ENCODE measurements at places on chromosomes 1 and 21.

DNA sequence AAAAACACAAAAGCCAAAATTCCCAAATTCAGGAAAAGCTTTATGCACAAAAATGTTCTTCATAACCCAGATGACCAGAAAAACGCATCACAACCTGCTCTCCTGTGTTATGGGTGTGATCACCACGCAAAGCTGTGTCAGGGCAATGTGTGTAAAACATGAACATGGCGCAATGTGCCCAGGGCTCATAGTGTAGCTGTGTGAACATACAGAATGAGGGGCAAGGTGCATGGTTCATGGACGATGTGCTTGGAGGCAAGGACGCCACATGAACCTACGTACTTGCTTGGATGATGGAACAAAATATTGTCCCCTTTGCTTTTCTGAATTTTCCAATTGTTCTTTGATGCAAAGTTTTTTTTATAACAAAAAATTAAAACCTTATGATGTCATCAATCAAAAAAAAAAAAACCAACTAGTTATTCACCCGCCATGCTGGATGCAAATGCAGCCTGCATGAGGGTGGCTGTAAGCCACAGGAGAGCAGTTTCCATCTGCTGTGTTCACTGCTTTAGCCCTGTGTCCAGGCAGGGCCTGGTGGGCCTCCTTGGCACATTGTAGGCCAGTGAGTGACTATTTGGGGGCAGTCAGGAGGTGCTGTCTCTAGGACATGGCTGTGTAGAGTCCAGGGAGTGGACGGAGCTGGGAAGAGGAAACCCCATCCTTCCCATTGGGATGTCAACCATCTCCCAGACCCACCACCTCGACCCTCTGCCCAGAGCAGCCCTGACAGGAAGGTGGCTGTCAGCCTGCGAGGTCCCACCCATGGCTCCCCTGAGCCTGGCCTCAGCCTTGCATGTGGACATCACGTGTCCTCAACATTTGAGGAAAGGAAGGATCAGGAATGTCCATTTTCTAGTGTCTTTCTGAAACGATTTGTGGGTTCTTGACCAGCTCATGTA, 13.6 kb downstream of the KRTAP10-1 start:
- DNase-seq: no peak

GRCh38 chr1:36966242-36966641, 68.1 kb downstream of the GRIK3 start:
- DNase-seq: no peak

DNA sequence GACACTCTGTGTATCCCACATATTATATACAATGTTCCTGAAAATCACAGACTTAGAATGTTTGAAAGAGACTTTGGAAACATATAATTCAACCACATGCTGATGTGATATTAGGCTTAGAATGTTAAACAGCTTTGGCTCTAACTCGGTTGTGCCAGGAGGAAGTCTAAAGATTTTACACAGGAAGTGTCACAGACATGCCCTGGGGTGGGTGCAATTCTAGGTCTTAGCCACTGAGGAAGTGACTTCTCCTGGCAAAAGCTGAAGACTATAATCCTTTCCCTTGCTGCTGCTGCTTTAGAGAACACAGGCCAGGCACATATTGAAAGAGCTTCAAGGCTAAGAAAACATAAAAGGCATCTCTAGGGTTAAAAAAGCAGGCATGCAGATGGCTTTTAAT, 51.0 kb downstream of the RPL5 start:
- no peak for DNase-seq

DNA sequence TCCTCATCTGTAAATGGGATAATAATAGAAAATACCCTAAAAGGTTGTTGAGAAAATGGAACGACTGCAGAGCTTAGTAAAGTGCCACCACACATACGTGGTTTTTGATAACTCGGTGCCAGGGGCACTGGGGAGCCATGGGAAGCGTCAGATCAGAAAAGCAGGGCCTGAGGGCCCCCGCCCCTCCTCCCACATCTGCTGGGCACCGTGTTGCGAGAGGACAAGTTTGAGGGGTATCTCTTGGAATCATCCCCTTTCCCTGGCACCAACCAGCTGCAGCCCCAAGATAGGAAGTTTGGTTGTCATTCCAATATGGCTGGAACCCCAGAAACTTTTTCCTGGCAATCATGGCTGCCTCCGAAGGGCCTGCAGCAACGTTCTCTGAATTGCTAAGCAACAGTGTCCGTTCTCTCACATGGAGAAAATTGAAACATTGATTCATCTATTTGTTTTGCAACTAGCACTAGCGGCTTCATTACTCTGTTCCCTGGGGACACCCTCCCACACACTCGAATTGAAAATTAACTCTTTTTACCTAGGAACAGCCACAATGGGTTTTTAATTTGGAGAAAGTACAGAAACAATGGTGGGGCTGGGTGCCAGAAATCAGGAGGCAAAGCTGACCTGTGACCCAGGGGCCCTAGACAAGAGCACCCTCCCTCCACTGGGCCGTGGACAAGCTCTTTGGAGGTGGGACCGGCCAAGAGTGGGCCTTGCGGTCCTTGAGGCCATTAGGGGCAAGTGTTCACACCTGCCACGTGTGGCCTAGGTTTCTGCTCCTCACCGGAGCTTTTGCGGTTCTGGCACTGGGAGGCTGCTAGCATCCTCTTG, 190.0 kb upstream of the VAMP3 start:
- DNase-seq: no peak

- no peak for DNase-seq
Measured at GRCh38 chr1:168513656-168514404, 30.0 kb downstream of the XCL2 start.

GRCh38 chr1:185980891-185981290, 246.7 kb downstream of the HMCN1 start:
- DNase-seq: no peak

DNA sequence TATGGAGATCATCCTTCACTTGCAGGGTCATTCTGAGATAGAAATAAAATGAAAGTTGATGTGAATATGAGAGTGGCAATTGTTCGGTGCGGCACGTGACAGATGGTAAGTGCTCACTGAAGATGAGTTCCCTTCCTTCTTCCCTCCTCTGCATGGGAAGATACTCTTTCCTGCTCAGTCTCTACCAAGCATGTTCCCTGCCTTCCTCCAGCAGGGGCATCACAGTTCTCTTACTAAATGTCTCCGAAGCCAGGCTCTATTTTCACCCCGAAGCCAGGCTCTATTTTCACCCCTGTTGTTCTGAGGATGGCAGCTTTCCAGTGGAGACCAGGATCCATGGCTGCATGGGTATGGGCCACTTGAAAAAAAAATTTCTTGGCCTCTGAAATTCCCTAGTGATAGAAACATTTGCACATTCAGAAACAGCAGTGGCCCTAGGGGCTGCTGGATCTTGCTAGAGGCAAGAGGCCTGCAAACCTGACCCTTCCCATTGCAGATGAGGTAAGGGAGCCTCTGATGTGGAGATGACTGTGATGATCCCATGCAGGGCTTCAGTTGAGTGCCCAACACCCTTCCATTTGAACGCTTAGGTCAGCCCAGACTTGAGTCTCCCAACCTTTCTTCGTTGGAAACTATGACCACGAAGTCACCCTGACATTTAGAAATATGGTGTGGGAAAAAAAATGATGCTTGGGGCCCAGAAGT, 123.7 kb upstream of the HMGB4 start:
- DNase-seq: no peak

- DNase-seq: no peak
Measured at GRCh38 chr1:29966526-29967045, 730.3 kb downstream of the PTPRU start.

DNA sequence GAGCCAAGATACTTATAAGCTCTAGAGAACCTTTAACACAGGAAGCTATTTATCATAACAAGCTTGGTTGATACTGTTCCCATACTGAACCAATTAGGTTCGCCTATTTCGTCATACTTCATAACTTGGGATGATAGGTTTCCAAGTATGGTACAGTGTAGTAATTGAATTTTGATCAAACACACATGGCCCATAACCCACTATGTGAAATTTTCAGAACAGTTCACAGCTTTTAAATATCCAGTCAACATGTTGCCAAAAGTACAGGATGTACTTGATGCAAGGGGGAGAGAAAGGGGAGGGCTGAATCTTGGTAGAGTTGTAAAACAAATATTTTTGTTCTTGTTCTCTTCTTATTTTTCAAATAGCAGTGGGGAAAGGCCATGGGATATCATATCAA, 86.6 kb downstream of the TM2D1 start:
- DNase-seq: no peak

GRCh38 chr1:40404670-40405462, 31.3 kb downstream of the SMAP2 start:
- no peak for DNase-seq

DNA sequence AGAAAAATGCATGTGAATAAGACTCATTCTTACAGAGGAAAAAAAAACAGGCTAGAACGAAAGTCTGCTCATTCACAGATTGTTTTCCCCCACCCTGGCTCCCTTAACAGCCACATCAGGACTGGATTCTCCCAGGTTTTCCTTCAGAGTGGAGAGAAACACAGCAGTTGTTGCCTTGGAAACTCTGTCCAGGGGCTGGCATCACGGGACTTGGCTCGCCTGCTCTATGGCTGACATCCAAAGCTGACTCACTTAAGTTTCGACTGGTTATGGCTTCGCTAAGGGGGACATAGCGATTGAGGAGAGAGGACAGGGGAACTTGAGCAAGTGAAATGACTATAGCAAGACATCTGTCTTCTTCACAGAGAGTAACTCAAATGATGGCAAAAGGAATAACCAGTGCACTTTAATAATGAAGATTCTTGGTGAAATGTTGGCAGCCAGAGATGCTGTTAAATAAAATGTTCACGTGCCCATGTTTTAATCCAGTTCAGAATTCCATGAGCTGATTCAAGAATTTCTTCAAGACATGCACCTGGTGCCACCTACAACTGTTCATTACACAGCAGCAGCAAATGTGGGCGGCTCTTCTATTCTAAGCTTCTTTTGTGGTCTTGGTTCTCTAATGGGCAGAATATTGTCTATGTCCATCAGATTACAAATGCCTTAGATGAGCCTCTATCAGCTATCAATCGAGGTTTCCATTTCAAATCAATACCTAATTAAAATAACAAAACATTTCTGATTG, 21.8 kb downstream of the MIS18A start:
- DNase-seq: no peak

GRCh38 chr1:98732985-98733781, 71.7 kb downstream of the SNX7 start:
- no peak for DNase-seq

- DNase-seq: no peak
Measured at GRCh38 chr1:27602462-27603308, 1.3 kb downstream of the AHDC1 start.

DNA sequence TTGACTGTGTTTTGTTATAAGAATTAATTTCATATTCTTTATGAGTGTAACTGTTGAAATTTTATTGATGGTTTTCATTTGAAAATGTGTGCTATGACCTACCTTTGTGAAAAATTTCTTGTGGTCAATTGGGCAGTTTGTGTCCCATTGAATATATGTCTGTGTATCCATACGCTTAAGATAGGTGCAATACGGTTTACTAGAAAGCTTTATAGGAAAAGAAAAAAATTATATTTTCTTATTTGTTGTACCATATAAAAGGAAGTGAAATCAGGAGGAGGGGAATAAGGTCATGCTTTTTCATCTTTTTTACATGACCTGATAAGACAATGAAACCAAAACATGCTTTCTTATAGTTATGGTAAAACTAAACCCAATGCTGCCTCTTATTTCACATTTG, 807.7 kb downstream of the USP25 start:
- DNase-seq: no peak

DNA sequence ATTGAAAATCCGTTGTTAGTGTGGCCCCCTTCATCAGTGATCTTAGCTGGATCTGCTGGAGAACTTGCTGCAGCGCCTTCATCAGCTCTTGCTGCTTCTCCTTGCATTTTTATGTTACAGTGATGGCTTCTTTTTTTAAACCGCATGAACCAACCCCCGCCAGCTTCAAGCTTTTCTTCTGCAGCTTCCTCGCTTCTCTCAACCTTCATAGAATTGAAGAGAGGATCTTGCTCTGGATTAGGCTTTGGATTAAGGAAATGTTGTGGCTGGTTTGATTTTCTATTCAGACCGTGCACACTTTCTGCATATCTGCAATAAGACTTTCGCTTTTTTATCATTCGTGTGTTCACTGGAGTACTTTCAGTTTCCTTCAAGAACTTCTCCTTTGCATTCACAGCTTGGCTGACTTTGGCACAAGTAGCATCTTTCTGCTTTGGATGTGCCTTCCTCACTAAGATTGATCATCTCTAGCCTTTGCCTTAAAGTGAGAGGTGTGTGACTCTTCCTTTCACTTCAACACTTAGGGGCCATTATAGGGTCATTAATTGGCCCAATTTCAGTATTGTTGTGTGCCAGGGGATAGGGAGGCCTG, 13.1 kb downstream of the RNF187 start:
- no peak for DNase-seq

- DNase-seq: no peak
Measured at GRCh38 chr21:46211376-46211775, 17.2 kb downstream of the LSS start.

DNA sequence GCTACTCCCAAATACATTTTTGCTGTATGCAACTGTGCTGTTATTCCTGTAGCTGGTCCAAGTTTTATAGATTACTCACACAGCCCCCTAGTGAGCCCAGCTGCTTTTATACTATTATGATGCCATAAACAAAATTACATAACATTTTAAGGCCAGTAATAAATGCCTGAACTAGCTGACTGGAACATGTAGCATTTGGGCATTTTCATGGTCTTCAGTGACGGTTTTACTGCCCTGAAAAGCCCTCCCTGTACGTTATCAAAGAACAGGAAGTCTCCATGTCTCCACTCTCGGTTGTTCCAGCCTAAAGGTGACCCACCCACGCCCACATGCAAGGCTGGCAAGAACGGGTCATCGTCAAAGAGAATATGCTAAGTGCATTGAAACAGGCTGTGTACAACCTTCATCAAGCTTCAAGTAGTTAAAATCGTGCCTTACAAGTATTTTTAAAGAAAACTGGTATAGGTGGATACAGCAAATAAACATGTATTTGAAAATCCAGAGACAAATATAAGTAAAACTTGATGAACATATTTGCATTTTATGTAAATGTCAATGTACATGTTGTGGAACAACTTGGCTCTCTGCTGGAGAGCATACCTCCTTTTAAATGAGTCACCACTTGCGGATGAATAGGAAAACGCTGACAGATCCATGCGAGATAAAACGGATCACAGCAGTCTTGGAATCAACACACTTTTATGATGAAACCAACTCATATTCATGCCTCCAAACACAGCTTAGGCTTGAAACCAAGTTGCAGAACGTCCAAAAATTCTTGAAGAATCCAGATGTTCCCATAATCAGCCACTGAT, 520.5 kb downstream of the SMYD3 start:
- DNase-seq: no peak

DNA sequence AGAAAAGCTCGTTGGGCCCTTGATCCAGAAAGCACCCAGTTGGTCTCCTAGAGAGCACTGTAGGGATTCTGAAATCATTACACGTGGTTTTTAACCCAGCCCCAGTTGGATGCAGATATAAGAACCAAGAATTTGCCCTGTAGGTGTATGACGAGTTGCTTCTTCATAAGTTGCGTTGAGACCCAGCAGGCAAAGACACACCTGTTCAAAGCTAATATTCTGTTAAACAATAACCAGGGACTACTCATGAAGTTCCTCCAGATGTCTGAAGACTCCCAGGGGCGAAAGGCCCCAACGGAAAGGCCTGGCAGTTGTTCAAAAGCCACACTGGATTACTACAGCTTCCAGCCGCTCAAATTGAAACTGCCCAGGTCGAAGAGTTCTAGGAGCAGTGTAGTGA, 88.6 kb upstream of the HNRNPU start:
- DNase-seq: no peak

- DNase-seq: no peak
Measured at GRCh38 chr1:15352128-15352957, 57.3 kb upstream of the EFHD2 start.

- no peak for DNase-seq
Measured at GRCh38 chr1:70112838-70113237, 92.5 kb downstream of the LRRC40 start.

- DNase-seq: no peak
Measured at GRCh38 chr1:11521582-11522399, 42.8 kb downstream of the DISP3 start.

Data from D721Med (cell line).